ENCODE measurements at places on chromosomes 4 and X.
A peak's percentile ranks its signal among the peaks of the same experiment; 100 is the strongest.

- DNase-seq = no peak
These were observed 15.7 kb upstream of the DRP2 start for GRCh38 chrX:101203761-101204351.

- DNase-seq = no peak
These were observed 3.6 kb upstream of the LEF1 start for GRCh38 chr4:108172231-108172752.

DNA sequence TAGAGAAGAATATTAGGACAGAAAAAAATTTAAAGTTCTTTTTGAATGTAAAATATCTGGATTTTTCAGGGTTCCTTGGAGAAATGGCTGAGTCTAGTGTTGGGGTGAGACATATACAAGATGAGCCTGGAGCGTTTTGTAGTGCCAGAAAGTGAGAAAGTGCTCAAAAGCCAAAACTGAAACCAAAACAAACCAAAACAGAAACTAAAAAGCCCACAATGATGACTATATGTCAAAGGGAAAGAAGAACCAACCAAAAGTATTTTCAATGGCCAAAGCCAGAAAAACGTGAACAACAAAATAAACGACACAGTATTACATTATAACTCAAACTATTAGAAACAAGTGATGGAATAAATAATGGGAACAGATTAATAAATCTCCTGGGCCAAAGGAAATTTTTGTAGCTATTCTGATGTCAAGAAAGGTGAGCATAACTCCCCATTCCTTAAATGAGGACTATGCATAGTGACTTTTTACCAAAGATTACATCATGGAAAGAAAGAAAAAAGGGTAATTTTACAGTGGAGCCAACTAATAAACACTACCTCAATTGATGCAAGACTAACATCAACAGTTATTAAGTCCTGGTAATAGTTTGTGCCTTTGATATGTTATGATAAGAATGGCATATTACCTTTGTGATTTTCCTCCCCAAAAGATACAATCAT, 1137.6 kb downstream of the C4orf33 start:
- no peak for DNase-seq

- no peak for DNase-seq
These were observed 214.3 kb downstream of the LDB2 start for GRCh38 chr4:16684097-16684496.

- peak; percentile 18 for DNase-seq
These were observed 552 bp downstream of the NKRF start for GRCh38 chrX:119605464-119606279.

DNA sequence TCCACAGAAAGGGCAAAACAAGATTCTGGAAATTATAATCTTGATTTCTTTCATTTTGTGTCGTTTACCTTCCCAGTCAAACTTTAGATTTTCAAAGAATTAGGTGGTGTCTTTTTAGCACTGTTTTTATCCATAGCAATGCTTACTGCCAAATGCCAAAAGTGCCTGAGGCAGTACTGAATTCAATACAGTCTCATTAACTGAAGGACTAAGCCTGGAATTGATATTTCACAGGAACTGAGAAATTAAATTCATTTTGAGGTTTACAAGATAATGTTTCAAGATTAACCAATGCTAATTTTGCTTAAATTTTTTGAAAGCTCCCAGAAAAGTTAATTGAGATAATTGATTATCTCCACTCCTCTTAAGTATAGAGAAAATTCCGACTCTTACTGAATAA, 68.8 kb upstream of the ARHGAP24 start:
- DNase-seq = no peak

DNA sequence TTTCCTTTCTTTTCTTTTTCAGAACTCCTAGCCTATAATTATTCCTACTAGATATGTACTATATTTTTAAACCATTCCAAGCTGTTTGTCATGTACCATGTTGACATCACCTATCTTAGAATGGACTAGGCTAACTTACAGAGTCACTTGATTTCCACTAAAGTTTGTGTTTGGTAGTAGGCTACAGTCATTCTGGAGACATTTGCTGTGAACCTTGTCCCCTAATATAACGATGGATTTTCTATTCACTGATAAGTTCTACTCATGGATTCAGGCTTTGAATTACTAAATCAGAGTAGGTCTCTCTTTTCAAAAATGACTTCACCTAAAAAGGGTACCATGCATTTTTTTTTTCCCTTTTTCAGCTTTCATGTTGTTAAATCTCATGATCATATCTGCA, 93.4 kb downstream of the PHEX start:
- DNase-seq = no peak

DNA sequence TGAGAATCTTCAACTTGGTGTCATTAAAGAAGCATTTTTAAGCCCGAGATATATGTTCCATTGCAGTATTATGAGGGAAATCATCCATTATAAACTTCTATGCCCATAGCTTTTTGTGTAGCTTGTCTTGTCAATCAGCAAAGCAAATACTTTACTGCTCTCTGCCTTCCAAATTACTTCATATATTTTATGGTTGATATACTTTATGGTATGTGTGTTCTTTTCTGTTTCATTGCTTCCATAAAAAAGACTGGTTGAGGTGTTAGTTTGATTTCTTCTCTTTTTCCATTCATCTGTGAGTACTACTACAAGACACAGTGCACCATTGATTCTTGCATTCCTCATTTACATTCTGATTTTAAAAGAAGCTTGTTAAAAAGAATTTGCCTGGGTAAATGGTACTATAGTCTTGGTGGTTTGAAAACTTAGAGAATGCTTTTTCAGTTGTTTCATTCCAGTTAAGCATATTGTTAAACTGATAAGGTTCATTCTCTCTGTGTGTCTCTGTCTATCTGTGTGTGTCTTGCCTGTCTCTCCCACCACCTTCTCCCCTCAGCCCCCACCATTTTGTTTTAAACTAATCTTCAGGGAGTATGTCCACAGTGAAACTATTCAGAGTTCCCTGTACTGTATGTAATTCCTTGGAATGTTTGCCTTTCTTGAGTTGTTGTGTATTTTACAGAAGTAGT, 27.1 kb downstream of the STAG2 start:
- DNase-seq = no peak

GRCh38 chr4:169818063-169818679, 60.4 kb upstream of the HPF1 start:
- no peak for DNase-seq

DNA sequence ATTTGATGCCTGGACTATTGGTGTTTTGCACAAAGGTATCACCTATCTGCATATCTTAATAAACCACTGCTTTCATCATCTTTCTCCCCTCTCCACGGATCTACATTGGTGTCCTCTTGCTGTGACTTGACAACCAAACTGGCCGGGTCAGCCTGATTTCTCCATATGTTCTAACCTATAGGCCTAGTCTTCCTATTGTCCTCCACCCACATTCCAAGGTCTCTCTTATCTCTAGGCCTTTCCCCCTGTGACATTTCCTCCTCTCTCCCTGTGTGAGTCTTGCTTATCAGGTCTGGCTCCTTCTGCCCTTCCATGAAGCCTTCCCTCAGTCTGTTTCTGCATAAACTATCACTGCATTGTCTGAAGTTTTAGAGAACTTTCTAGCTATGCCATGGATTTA, 33.7 kb downstream of the ARHGAP24 start:
- DNase-seq = no peak

DNA sequence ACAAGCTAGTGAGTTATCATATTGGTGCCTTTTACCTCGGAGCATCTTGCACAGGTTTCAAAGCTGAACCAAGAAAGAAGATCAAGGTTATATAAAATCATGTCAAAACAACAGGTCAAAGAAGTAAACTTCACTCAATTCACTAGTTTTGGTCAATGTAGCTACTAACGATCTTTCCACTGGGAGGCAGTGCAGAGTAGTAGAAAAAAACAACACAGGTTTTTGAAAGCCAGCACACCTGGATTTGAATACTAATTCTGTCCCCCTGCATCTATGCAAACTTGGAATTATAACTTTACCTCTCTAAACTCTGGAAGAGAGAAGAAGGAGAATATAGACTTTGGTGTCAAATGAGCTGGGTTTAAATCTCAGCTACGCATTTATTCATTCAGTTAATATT, 266.1 kb downstream of the GRIA3 start:
- DNase-seq = no peak

DNA sequence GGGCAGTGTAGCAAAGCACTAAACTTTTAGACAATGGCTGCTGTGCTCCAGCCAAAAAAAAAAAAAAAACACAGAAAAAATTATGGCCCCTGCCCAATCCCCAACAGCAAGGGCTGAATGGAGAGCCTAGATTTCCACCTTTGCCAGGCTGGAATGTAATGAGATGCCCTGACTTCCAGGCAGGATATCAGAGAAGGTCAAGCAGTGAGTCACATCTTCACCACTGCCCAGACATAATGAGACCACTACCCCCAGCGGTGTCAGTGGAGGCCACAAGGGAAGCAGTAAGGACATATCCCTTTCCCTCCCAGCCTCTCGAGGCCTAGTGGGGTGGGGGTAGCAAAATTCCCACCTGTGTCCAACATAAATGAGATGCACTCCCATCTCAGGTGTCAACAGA, 216.3 kb upstream of the LEF1 start:
- no peak for DNase-seq

- no peak for DNase-seq
These were observed 380.4 kb downstream of the PCDH7 start for GRCh38 chr4:31100536-31100935.

DNA sequence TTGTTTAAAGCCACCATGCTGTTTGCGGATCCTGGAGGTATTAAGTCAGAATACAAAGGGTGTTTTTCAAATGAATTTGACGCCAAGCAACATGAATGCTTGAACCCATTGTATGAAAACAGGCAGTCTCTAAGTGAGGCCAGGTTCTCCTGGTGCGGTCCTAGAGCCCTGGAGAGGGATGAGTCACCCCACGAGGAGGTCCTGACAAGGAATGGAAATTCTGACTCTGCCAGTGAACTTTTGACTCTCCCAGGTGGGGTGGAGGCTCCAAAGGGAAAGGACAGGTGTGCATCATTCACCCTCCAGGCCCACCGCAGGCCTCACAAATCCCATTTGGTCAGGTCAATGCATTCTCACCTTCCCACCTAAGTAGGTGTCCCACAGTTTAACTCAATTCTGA, 1.5 kb downstream of the TRIM2 start:
- DNase-seq = peak; percentile 2

DNA sequence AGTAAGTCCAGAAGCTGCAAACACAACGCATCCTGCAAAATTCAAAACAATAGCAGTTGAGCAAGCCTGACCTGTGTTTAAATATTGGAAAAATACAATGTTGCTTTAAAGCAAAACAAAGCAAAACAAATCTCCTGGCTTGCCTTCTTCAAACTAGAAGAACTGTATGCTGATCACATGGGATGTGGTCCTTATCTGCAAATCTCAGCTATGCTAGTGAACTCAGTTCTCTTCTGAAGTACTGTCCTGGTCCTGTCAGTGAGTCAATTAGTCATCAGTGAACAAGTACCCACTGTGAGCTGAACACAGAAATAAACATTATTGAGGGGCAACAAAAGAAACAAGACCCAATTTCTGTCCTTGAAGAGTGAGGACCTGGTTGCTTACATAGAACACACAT, 522.5 kb downstream of the SMARCA1 start:
- no peak for DNase-seq

- no peak for DNase-seq
These were observed 696.5 kb downstream of the ADGRL3 start for GRCh38 chr4:61896634-61897033.

- no peak for DNase-seq
These were observed 6.6 kb downstream of the ABCD1 start for GRCh38 chrX:153731117-153731844.

- no peak for DNase-seq
These were observed 984.0 kb upstream of the TENM3 start for GRCh38 chr4:181259081-181259709.

GRCh38 chr4:105329081-105329480, 144.8 kb downstream of the PPA2 start:
- DNase-seq = no peak

- no peak for DNase-seq
These were observed 37.7 kb upstream of the SLC16A2 start for GRCh38 chrX:74383611-74384010.

- DNase-seq = no peak
These were observed 790.0 kb downstream of the PCDH18 start for GRCh38 chr4:136742333-136742732.

GRCh38 chrX:106874075-106874474, 29.1 kb downstream of the RIPPLY1 start:
- no peak for DNase-seq

DNA sequence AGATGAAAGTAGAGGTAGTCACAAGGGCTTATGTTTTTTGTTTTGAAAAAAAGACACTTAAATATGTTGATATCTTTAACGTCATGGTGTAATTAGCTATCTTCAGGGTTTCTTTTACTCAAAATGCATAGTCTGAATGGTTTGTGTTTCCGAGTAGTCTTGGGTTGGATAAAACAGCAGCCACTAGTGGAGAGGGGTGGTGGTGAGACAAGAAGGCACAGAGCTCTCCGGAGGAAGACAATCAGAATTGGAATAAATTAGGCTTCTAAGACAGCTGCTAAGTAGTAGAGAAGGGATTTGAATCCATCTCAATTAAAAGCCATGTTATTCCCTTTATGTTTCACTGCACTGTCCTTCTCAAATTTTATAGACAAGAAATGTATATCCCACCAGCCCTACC, 240.4 kb upstream of the VEGFC start:
- no peak for DNase-seq

DNA sequence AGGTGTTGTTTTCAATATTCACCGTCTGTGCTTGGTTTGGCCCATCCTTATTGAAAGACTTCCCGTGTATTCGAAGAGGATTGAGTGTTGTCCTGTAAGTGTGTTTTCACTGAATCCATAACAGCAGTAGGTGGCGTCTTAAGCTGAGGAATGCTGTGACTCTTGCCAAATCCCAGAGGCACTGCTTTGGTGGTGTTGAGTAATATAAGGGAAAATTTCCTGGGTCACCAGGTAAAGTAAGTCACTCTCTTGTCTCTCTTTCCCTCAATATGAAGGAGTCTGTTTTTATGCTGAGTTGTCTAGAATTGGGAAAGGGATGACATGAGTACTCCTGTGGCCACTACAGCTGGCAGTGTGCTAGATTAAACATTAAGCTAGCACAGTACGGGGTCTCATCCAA, 146.7 kb upstream of the ZXDB start:
- DNase-seq = no peak

GRCh38 chrX:1321674-1322073, 14.9 kb upstream of the IL3RA start:
- DNase-seq = no peak
